Stimulated activated CD8-positive, alpha-beta memory T cell treated with anti-CD3 and anti-CD28 coated beads, Interleukin-4, amount 100 ng/mL, for 24 hours (primary cell): ENCODE measurements at places on chromosomes 11 and 22.

- DNase-seq = no peak
These were observed 18.3 kb downstream of the AMOTL1 start for GRCh38 chr11:94786264-94787126.

GRCh38 chr11:82711648-82712047 is 22.0 kb downstream of the FAM181B start:
- DNase-seq = no peak

DNA sequence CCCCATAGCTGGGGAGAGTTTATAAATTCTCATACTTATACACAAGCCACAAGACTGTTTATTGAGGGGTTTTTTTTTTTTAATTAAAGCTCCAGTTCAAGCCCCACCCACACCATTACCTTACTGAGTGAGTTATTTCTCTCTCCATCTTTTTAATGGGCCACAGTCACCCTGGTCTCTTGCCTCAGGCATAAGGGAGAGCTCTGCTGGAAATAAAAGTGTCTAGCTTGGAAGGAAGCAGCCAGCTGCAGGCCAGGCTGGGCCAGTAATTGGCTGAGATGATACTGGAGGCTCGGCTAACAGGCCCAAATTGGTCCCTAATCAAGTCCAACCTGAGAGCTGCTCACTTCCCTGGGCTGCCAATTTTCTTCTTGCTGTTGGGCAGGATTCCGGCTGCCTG is 174.1 kb downstream of the INSC start:
- DNase-seq = no peak

GRCh38 chr11:119940401-119940976 is 197.4 kb downstream of the TRIM29 start:
- no peak for DNase-seq

DNA sequence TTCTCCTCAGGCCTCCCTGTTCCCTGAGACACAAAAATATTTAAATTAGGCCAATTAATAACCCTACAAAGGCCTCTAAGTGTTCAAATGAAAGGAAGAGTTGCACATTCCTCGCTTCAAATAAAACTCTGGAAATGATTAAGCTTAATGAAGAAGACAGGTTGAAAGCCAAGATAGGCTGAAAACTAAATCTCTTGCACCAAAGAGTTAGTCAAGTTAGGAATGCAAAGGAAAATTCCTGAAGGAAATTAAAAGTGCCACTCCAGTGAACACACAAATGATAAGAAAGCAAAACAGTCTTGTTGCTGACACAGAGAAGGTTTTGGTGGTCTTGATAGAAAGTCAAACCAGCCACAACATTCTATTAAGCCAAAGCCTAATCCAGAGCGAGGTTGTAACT is 574.4 kb downstream of the OPCML start:
- no peak for DNase-seq

GRCh38 chr11:31956310-31956709 is 134.6 kb upstream of the RCN1 start:
- DNase-seq = no peak

DNA sequence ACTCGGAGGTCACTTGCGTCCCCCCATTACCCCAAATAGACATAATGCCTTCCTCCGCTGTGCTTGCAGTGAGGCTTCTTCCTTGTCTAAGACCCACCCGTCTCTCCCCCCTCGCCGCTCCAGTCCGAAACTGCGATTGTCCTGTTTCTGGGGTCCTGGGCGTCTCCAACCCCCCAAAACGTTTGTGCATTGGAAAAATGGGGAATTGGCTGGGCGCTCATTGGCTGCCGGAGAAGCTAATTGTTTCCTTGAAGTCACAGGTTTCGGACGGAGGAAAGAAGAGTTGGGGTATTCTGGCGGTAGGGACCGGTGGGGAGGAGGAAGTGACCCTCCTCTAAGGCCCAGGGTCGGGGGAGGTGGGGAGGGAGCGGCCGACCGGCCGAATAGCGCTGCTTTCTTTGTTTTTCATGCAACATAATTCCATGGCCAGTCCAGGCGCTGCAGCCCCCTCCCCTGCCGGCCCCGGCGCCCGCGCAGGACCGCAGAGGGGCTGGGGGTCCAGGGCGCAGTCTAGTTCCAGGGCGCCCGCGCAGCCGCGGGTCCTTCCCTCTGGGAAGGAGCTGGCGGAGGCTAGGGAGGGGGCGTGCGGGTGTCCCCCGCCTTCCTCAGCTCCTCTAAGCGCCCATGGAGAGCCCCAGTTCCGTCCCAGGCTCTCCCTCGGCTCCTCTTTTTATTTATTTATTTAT is 12.7 kb upstream of the CPT1A start:
- DNase-seq = no peak

GRCh38 chr22:50009765-50010675 is 2.5 kb downstream of the IL17REL start:
- no peak for DNase-seq

DNA sequence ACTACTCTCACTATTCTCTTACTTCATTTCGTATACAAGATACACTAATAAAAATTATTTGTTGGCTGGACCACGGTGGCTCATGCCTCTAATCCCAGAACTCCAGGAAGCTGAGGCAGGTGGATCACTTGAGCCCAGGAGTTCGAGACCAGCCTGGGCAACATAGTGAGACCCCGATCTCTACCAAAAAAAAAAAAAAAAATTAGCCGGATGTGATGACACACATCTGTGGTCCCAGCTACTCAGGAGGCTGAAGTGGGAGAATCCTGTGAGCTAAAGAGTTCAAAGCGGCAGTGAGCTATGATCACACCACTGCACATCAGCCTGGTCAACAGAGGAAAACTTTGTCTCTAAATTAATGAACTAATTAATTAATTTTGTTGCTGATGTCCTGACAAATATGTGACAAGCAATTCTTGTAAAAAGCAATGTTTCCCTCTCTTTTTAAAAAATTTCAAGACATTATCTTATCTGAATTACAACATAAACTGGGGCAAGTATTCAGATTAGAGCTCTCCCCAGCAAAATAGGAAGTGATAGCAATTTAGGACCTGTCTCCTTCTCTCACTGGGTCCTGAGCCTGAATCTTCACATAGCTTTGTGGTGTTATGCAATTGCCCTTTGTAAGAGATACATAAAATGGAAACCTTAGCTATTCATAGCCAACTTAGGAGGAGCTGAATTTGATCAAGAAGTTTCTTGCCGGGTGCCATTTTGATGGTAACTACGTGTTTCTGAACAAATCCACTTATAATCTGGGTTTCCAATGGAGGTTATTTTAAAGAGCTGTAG is 17.6 kb upstream of the TMA7B start:
- DNase-seq = no peak

GRCh38 chr22:46428602-46429324 is 93.2 kb downstream of the TRMU start:
- no peak for DNase-seq

DNA sequence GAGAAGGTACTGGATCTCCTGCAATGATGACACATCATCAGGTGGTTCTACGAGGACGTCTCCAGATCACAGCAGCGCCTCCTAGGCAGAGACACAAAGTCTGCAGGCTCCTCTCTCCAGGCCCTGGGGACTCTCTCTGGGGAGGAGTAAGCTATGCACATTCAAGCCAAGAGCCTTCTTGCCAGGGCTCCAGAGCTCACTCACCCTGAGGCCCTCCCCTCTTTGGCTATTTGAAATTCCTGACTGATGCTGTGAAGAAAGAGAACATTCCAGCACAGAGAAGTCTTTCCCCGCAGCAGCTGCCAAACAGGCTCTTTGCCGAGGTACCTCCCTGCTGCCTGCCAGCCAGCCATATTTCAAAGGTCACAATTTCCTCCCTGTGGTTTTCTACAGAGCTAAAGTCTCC is 204.9 kb downstream of the CSNK2A3 start:
- no peak for DNase-seq

DNA sequence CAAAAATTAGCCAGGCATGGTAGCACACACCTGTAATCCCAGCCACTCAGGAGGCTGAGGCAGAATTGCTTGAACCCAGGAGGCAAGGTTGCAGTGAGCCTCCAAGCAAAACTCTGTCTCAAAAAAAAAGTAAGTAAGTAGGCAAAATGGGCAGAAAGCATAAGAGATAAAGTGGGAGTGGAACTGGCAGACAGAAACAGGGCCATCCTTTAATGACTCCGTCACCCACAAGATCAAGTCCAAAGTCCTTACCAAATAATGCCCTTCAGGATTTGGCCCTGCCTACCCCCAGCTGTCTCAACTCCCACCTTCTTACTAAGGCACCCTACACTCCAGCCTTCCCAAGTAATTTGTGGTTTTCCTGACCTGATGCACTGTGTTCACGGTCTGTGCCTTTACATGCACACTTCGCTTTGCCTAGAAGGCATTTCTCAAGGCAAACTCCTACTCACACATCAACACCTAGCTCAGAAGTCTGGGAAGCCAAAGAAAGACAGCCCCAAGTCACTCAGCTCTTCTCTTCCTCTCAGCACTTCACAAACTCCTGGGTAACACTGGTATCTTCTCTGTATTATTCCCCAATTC is 6.1 kb downstream of the MAPK1 start:
- DNase-seq = no peak

DNA sequence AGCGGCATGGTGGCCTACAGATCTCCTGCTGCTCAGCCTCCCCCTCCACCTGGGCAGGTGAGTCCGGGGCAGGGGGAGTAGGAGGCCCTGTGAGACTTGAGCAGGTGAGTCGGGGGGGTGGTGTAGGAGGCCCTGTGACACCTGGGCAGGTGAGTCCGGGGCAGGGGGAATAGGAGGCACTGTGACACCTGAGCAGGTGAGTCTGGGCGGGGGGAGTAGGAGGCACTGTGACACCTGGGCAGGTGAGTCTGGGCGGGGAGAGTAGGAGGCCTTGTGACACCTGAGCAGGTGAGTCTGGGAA is 299.3 kb downstream of the BRD1 start:
- no peak for DNase-seq

GRCh38 chr11:63681321-63682065 is at the start of gene RTN3:
RTN3 (plus strand) TSS chr11:63681500; CDS start chr11:63681637, 137 bp downstream.
- DNase-seq = peak; percentile 98

- DNase-seq = peak; percentile 86
These were observed at the start of gene GPR137 for GRCh38 chr11:64284962-64285884. GPR137 (plus strand) TSS chr11:64285848; CDS start chr11:64286525, 677 bp downstream.

DNA sequence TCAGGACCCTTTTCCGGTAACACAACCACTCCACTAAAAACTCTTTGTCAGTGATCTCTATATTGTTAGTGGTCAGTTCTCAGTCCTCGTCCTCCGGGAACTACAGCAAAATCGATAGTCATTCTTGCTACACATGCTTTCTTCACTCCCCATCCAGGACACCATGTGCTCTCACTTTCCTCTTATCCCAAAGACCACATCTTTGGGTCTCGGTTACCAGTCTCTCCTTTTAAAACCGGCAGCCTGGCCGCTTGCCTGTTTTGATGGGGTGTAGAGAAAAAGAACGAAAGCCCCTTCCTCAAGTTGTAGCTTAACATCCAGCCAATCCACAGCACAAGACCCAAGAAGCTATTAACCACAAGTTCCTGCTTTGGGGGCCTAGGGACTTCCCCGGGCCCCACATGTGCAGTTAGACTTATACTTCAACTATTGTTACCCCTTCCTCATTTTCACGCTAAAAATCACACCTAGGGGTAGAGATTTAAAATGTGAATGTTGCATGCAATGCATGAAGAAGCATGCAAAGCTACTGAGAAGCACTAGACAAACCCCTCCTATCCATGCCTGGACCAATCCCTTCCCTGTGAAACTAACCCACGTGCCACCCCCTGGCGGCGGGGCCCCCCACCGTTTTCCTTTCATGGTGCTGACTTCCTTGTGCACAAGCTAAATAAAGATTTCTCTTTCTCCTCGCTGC is 1.5 kb upstream of the TOLLIP start:
- DNase-seq = peak; percentile 59

GRCh38 chr11:44597358-44598012 is 32.0 kb downstream of the CD82 start:
- no peak for DNase-seq

DNA sequence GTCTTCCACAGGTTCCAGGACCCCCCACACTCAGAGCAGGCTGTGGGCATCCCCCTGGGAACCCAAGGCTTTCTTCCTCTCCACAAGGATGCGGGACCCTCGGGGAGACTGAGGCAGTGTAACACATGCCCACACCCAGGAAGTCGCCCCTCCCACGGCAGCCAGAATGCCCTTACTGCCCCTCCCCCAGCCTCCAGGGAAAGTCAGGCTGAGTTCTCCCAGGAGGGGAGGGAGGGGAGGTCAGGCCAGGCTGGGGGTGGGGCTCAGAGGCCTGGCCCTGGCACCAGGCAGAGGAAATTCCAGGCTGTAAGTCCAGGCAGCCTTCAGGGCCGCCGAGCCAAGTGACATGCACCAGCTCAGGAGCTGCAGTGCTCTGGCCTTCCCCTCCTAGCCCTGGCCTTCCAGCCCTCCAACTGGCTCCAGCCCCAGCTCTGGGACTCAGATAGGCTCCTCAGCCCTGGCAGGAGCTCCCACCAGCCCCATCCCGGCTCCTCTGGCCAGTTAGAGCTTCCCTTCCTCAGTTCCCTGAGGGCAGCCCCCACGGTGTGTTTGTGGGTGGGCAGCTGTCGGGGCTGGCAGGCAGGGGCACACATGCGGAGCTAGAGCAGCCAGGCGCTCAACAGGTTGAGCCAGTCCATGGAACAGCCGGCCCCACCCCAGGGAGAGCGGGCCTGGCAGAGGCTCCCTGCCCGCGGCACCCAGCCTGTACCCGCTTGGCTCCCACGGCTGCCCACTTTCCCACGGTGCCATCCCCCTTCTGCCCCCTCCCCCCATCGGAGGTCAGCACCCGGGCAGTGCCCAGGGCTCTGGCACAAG is 3.6 kb downstream of the BCL9L start:
- DNase-seq = no peak

- DNase-seq = no peak
These were observed 759 bp downstream of the AP2A2 start for GRCh38 chr11:926341-926916.

DNA sequence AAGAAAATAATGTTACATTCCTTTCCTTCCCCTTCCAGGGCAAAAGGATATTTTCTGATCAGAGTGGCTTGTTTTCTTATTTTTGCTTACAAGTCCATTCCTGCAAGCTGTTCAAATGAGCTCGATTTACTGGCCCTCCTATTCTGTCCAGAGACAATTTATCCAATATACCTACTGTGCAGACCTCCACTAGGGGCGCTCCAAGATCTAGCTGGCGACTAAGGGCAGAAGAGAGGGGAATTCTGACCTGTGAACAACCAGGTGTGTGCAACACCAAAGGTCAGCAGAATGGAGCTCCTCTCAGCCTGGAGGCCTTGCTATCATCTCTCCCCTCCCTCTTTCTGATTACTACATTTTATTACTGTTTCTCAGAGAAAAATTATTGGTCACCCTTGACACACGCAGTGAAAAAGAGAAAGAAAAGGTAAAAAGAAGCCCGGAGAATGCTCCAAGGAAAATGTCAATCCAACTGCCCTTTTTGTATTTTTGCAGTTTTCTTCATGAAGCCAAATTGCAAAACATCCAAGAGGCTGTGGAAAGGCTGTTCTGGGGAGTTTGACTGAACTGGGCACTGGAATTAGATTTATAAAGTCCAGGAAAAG is 3.2 kb downstream of the SEZ6L start:
- DNase-seq = no peak
